ENCODE measurements at places on chromosomes 7 and 10.

GRCh38 chr10:112539340-112539739 is 92.3 kb downstream of the VTI1A start:
- no peak for DNase-seq

DNA sequence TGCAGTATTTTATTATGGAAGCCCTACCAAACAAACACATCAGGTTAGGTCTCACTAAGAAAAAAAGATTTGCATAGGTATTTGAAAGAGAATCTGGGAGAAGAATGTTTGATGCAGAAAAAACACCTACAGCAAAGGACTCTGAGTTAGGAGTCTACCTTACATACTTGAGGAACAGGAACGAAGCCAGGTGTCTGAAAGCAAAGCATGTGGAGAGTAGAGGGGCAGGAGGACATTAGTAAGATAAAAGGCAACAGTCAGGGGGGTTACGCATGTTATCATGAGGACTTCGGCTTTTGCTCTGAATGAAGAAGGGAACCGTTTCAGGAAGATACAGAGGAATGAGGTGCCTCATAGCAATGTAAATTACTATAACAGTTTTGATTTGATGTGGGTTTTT is 87.9 kb upstream of the PTER start:
- no peak for DNase-seq

DNA sequence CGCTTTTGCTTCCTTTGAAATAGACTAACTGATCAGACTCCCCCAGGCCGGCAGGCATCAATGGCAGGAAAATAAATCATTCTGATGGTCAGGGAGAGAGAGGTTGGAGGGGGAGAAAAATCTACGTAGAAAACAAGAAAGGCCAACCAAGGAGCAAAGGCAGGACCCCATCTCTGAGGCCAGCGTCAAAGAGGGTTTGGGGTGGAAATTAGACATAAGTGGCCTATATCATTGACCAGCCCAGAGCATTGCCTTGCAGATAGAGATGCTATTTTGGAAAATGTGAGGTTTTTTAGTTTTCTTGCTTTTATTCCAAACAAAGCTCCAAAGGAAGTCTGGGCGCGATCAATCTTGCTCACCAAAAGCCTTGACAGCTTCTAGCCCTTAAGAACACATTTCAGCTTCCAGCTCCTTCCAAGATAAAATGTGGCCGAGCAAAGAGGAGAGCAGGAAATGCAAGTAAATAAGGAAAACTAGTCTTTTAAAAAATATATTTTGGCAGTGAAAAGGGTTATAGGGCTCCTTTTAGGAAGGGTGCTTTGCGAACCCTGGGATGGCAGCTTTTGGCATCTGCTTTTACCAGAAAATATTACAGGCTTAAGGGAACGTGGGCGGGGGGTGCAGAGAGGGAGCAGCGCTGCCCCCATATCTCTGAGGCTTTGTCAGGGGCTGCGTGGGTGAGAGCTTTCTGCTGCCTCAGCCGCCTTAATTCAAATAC is 2.0 kb upstream of the HOXA2 start:
- no peak for DNase-seq

DNA sequence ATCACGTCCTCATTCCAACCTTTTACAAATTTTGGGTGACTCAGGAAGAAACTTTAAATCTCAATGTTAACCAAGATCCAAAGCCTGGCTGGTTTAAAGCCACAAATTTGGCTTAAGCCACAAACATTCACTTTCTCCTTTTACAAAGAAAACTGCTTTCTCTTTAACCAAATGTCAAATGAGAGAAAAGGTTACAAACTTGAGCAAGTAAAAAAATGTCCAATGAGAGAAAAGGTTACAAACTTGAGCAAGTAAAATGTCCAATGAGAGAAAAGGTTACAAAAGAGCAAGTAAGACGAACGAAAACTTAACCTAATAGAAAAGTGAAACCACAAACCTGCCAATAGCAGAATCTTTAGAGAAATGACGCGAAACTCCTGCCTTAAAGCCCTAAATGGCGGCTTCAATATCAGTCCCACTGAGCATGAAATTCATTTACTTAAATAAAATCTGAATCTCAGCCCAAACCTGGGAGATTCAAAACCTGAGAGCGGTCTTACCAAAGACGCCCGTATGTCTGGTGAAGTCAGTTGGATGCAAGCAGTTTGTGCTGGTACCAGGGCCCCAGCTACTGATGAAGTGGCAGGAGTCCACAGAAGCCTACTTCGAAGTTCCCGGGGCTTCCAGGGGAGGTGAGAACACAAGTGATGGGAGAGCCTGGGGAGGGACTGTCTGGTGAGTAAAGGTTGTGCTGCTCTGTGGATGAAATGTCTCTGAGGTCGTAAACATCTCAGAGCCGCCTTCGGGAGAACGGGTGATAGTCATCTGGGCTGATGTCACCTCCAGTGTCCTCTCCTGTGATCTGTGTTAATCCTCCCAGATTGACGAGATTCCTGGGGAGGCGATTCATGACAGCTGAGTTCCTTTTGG is 74.6 kb downstream of the PAXIP1 start:
- DNase-seq: peak; percentile 45

- DNase-seq: no peak
These were observed 53.9 kb upstream of the IL6 start for GRCh38 chr7:22672846-22673680.

DNA sequence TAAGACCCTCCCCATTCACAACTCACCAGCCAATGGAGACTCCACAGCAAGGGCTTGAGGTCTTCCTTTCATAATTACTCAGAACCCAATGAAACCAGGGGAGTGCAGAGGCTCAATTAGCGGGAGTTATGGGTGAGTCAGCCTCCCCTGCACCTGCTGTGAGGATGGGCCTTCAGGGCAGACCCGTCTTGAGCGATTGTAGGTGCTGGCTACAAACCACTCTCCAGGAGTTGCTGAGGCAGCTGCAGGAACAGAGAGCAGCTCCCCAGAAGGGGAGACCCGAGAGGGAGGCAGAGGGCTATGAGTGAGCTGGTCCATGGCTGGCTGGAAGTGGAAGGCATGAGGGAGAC is 58.5 kb upstream of the SORCS3 start:
- peak; percentile 25 for DNase-seq

DNA sequence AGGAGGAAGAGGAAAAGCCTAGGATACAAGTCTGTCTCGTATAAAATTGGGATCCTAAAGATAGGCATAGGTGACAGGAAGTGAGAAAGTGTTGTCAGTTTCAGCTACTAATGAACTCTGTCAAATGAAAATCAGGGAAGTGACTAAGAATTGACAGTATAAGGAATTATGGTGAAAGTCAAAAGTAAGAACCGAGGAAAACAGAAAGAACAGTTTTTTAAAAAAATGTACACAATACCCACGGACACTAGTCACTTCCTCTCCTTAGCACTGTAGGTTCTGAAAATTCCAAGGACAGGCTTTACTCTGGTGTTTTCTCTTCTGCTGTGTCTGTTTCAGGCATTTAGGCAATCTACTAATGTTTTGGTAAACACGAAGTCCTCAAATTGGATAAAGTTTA is 42.3 kb downstream of the ATAD1 start:
- no peak for DNase-seq

- no peak for DNase-seq
These were observed 97.4 kb downstream of the C10orf105 start for GRCh38 chr10:71622154-71622526.

GRCh38 chr10:79610601-79611191 is at the start of gene SFTPA1:
Gene SFTPA1, plus strand, starts transcription at chr10:79610939. Its CDS starts 887 bp downstream, at chr10:79611826.
- no peak for DNase-seq

GRCh38 chr10:92615515-92615914 is 22.6 kb downstream of the KIF11 start:
- no peak for DNase-seq

- no peak for DNase-seq
These were observed 148.6 kb downstream of the PTPRN2 start for GRCh38 chr7:158439035-158439434.

DNA sequence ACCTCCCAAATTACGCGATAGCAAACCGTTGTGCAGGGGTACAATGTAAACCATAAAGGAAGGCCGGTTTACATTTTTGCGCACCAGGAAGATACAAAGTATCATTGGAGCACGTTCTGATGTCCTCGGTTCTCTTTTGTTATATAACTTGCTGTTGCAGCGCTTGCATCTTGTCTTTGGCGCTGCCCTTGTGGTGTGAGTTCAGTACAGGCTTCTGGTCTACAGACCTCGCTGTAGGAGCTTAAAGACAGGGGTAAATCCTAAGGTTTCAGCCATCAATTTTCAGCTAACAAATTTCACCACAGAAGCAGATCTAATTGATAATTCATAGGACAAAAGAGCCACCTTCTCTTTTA is 1.5 kb upstream of the MKX start:
- peak; percentile 31 for DNase-seq

DNA sequence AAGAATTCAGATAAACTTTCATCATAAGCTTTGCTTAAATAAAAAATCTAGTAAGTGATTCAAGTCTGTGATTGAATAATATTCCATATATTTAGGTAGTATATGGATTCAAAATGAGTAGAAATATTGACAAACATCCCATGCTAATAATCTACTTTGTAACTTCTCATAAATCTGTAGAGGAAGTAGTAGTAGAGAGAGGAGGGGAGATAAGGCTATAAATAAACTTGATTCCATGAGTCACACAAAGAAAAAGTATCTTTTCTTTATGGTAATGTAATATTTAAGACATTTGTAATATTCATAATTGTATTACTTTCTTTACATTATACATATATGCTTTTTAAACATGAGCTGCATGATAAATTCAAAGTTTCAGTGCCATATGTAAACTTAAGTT is 25.6 kb upstream of the CD36 start:
- DNase-seq: no peak

- DNase-seq: no peak
These were observed 526.2 kb upstream of the ADARB2 start for GRCh38 chr10:2263561-2263960.

- no peak for DNase-seq
These were observed 280.9 kb upstream of the AKR1E2 start for GRCh38 chr10:4545062-4545461.

DNA sequence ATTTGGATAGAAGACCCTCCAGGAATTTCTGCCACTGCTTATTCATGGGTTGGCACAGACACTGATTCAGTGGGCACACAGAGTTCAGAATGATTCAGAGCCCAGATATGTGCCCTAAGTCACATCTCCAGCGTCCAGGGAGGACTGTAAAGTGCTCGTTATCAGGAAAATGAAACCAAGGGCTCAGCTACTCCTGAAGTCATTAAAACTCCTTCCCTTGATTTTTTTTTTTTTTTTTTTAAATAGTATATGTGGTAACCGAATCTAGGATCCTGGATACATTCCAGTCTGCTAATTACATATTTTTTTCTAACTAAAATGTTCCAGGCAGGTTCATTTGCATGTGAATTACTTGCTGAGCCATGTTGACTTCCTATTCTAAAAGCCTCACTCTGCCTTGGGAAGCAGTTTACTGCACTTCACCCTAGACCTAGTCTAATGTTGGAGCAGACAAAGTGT is 34.7 kb downstream of the MET start:
- no peak for DNase-seq

GRCh38 chr7:55565681-55566080 is 6.6 kb downstream of the VOPP1 start:
- peak; percentile 28 for DNase-seq

DNA sequence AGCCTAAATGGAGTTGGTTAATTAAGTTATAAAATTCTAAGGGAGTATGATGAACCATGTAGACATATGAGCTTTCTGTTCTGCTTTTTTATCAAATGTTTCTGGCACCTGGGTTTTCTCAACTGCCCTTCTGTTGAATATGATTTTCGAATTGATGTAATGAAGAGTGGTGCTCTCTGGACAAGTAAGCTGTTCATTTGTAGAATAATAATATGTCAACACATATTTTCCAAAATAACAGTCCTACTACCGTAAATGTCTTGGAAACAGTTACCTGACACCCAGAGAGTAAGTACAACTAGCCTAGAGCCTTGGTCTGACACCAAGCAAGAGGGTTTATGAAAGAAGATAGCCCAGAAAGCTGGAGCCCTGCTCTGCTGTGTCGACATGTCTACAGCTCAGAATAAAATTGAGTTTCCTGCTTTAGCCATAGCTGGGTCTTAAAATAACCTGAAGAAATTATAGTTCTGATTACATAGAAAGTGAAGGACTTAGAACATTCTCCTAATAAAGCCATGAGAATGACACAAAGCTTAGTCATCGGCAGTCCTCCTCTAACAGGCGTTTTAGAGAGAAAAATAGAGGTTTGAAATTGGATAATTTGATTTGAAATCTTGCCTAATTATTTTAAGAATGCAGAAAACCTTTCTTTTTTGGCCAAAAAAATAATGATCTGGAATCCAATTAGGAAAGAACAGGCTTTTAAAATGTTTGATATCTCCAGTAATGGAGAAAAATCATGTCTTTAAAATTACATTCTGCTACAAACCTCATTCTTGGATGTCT is 25.1 kb downstream of the HDAC9 start:
- DNase-seq: no peak
